Stimulated activated CD8-positive, alpha-beta memory T cell treated with anti-CD3 and anti-CD28 coated beads, Interleukin-12 subunit alpha, Interleukin-12 subunit beta, amount 100 ng/mL, for 4 hours (primary cell): ENCODE measurements at places on chromosomes 12 and 14.

DNA sequence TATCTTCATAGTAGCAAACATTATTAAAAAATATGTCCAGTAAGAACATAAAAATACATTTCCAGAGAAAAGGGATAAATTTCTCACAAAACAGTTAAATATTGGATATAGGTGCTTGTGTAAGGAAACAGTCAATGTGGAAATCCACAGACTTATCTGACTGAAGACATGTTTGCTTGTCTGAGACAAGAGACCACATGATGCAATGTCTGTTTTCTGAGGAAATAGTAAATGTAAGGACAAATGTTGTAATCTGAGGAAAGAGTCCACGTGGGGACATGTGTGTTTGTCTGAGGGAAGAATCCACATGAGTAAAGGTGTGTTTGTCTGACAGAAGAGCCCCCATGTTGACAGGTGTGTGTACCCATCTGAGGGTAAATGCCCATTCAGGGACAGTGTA lies 1093.2 kb downstream of the TMEM121 start:
- no peak for DNase-seq

DNA sequence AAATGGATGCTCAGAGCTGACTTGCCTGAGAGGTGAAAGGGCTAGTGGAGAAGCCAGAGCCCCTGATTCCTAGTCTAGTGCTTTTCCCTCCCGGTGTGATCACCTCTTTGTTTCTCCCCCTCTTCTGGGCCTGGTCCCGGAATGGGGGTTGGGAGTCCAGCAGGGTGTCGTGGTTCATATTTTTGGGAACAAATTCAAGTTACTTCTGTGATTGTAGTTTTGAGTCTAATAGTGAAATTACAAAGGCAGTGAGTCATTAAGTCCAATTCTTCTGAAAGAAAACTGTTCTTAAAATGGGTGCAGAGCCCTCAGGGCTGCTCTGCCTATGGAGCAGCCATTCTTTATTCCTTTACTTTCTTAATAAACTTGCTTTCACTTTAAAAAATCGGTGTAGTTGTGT lies 7.6 kb downstream of the SUSD6 start:
- no peak for DNase-seq

DNA sequence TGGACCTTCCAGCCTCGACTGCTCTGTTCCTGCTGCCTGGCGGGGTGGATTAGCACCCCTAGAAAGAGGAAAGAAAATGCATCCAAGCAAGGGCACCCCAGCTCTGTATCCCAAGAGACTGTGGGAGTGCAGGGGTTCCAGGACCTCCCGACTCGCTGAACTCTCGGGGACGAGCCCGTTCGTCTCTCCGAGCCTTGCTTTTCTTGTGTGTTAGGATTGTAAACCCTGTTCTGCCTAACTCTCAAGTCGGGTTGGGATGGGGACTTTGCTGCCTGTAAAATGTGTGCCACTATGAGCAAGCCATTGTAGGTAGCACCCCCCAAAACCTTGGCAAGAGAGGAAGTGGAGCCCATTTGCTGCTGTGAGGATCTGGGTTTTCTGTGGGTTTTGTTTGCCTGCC lies 73.2 kb upstream of the VRK1 start:
- no peak for DNase-seq

DNA sequence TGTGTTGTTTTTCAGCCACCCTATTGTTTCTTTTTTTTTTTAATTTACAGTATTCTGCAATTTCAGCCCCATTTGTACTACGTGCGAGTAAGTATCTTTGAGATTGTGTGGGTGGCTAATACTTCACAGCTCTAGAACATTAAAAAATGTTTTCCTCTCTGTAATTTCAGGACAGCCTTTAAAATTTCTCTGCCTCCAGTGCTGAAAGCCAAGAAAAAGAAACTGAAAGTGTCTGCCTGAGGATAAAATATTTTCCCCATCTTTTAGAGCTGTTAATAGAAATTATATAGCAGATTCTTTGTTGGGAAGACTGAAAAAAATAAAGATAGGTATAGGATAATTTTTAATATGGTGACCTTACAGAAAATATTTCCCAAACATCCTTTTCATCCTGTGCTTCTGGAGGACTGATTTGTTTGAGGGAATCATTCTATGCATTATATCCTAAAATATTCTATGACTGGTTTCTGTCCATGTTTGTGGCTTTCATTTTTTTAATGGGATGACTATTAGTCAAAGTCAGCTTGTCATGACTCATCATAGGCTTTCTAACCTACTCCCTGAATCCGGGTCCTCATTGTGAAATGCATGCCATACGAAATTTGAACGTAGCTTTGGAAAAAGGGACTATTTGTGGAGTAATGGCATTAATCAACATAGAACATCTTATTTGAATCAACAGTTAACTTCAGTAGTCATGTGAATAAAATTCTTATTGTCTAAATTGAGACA lies 10.8 kb upstream of the TCTN2 start:
- DNase-seq: no peak

DNA sequence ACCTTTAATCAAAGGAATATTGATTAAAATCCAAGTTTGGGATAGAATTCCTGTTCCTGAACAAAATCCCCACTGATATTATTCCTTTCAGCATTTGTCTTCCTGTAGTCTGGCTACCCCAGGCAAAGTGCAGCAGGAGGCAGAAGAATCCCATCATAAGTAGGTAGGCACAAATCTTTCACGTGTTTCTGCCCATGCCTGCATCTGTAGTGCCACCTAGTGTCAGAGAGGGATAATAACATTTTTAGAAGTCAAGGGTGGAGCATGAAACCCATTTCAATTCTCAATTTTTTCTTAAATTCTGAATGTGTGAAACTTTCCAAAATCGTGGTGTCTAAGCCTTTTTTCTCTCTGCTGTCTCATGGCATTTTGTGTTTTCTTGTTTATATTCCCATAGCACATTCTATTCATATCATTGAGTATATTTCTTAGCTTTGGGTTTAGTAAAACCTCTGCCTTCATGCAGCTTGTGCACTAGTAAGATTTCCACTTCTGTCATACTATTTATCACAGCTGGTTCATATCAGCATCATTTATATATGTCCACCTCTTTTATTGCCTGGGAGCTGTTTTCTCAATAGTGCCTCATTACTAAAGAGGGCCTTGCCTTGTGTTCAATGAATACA lies 47.8 kb upstream of the RERG start:
- no peak for DNase-seq

- no peak for DNase-seq
These were observed 166.8 kb downstream of the MYRFL start for GRCh38 chr12:69991690-69992288.

GRCh38 chr14:32998433-32998832 lies 59.8 kb downstream of the NPAS3 start:
- DNase-seq: no peak

DNA sequence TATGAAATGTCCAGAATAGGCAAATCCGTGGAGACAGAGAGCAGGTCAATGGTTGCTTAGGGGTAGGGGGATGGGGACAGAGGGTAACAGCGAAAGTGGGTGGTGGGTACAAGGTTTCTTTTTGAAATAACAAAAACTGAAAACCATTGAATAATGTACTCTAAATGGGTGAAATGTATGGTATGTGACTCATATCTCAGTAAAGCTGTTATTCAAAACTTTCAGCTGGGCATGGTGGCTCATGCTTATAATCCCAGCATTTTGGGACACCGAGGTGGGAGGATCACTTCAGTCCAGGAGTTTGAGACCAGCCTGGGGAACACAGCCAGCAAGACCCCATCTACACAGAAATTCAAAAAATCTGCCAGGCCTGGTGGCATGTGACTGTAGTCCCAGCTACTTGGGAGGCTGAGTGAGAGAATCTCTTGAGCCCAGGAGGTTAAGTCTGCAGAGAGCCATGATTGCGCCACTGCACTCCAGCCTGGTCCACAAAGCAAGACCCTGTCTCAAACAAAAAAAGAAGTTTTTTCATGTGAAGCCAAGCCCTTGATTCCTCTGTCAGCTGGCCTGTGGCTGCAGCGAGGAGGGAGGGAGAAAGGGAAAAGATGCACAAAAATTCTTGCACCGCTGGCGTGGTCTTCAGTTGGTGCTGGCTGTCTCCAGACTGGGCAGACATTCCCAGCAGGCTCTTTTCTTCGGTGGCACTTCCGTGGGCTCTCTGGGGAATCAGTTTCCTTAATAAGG lies 248.2 kb downstream of the SLC41A2 start:
- no peak for DNase-seq

- no peak for DNase-seq
These were observed 17.4 kb upstream of the CACNA2D4 start for GRCh38 chr12:1935700-1936378.

GRCh38 chr14:55201219-55202101 lies 10.1 kb upstream of the DLGAP5 start:
- DNase-seq: no peak

DNA sequence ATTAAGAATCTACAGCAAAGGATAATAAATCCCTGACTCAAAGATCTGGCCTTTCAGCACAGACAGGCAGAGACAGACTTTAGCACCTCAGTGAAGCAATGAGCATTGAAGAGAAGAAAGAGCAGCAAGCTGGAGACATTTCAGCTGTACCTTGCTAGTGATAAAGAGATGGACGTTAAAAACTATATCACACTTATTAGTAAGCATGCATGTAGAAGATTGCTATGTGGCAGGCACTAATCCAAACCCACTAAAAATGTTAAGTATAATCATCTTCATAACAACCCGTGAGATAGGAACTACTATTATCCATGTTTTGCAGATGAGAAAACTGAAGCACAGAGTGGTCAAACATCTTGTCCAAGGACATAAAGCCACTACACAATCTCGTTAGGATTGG lies 1538.3 kb upstream of the FLRT2 start:
- DNase-seq: no peak

- DNase-seq: no peak
These were observed 121.7 kb downstream of the RALGAPA1 start for GRCh38 chr14:35687335-35687939.

DNA sequence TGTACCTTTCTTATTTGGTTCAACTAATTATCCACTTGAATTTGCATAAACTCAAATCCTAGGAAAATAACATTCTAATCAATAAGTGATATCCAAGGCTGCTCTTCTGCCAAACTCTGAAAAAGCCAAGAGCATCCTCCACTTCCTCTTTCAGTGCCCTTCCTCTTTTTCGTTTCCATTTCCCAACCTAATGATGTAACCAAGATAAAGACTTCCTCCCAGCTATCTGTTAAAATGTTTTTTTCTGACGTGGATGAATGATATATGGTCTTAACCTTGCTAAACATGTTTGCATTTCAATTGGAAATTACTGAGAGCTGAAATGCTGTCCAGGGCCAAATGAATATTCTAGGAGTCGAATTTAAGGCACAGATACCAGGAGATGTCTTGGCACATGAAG lies 459.5 kb upstream of the PDE3A start:
- no peak for DNase-seq

GRCh38 chr12:46926526-46926925 lies 100.7 kb upstream of the SLC38A4 start:
- no peak for DNase-seq
